ENCODE measurements at places on chromosomes 13 and 19. TPM values are rescaled to one million over a fixed set of nuclear protein-coding genes. Genes with fewer than 3 reads are reported as not detected.

DNA sequence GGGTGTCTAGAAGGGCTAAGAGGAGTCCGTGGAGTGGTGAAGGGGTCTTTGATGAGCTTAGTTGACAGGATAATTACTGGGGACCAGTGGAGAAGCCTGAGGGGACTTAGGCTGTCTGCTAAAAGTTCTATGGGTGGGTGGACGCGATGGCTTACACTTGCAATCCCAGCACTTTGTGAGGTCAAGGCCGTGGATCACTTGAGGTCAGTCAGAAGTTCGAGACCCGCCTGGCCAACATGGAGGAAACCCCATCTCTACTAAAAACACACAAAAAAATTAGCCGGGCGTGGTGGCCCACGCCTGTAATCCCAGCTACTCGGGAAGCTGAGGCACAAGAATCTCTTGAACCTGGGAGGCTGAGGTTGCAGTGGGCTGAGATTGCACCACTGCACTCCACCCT lies 2.8 kb upstream of the GSK3A start:
- DNase-seq: no peak

DNA sequence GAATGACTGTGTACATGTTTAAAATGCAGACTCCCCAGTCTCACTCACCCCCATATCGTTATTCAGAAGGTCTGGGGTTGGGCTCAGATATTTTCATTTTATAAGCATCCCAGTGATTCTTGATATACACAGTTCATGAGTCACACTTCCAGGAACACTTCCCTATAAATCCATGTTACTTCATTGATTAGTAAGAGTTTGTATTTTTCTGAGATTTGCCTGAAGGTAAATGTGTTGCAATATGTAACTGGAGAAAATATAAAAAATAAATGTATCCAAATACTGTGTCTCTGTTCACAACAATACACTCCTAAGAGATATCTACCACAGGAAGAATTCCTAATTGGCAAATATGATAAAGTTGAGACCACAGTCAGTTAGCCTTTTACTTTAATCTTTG lies 6.6 kb upstream of the PDX1 start:
- DNase-seq: no peak

DNA sequence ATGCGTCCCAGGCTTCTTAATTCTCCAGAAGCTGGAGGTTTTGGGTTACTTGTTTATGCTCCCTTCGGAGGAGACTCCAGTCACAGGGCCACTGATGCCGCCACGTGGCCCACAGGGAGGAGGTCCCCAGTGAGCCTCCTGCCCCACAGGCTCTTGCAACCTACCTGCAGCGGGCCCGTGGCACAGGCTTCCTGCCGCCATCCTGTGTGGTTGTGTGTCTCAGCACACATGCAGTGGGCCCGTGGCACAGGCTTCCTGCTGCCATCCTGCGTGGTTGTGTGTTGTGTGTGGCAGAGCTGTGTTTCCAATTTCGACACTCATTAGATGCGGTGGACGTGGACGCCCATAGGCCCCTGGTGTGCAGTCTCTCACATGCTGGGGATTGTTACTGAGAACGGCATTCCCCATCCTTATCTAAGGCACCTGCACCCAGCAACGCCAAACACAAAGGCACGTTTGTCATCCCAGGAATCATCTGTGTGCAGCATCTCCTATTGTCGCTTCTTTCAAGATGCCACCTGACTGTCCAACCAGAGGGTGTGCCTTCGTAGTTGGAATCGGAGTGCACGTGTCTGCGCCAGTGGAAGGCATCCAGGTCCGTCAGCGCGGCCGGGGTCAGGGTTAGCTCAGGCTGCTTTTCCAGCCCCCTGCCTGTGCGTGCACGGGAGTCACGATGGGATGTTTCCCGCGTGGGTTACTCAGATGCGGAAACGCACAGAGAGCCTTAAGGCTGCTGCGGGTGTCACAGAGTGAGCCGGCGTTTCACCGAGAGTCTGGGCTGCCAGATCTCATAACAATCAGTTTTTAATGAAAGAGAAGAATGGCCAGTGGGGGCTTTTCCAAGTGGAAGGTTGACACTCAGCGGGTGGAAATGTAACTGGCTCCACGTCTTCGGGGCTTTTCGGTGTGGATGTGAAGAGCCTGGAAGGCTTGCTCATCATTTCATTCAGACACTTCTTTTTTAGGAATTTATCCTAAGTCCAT lies 119.8 kb downstream of the ATP11A start:
- DNase-seq: no peak

DNA sequence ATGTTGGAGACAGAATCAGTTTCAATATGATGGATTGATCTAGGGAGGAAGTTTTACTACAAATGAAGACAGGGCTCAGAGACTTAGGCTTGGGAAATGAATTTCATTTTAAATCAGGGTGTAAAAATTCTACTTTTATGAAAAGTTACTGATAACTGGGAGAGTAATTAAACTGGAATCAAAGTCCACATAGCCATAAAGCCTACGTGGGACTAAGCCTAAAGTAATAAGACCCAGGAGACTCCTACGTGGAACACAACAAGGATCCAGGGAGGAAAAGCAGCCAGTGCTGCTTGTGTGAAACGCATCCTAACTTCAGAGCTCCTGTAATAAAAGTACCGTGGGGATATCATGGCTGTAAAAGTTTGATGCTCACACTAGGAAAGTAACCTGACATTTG lies 152.0 kb upstream of the MYO16 start:
- no peak for DNase-seq

- no peak for DNase-seq
Measured at GRCh38 chr13:51589793-51590192, 5.5 kb downstream of the WDFY2 start.

GRCh38 chr13:67421475-67421874 lies 191.3 kb upstream of the PCDH9 start:
- no peak for DNase-seq

DNA sequence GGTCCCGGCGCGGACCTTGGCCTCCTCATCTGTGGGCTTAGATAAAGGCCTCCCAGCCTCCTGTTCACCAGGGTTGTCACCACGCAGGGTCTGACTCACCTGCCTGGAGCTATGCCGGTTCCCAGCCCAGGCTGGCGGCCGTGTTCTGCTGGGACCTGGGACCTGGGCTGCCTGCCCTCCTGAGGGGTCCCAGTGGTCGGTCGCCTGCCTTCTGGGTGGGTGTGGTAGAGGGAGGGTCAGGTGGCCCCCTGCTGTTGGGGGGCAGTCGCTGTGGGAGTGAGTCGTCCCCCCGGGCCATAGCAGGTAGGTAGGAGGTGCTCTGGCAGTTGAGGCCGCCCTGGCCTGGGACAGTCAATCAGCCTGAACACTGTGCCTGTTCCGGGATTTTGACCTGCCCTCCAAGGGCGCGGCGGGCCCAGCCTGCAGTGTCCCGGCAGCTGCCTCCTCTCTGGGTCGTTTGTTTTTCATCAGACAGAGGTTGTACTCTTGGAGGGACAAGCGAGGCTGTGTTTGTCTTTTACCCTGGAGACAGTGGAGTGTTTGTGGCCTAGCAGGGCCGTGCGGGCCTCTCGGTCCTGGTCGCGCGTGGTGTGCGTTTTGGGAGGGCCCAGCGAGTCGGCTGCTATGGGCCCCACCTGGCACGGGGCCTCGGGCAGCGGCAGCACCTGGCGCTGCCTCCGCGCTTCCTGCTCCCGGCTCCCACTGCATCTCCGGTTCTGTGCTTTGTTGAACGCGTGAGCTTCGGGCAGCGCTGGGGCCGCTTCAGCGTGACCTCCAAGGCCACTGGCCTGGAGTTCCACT lies 2.6 kb downstream of the ADAT3 start:
- DNase-seq: no peak

CCL25 gene
- total RNA-seq: 19.0 TPM

PET100 gene
- total RNA-seq: 134 TPM

DNA sequence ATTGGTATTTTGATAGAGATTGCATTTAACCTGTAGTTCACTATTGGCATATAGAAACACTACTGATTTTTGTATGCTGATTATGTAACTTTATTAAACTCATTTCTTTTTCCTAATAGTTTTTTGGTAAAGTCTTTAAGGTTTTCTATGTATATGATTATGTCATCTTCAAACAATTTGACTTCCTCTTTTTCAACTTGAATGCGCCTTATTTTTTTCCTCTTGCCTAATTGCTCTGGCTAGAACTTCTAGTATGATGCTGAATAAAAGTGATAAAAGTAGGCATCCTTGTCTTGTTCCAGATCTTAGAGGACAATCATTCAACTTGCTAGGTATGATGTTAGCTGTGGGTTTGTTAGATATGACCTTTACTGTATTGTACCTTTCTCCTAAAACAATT lies 1034.9 kb downstream of the PCDH9 start:
- DNase-seq: no peak

SMAD9 gene
- total RNA-seq: not detected

DNA sequence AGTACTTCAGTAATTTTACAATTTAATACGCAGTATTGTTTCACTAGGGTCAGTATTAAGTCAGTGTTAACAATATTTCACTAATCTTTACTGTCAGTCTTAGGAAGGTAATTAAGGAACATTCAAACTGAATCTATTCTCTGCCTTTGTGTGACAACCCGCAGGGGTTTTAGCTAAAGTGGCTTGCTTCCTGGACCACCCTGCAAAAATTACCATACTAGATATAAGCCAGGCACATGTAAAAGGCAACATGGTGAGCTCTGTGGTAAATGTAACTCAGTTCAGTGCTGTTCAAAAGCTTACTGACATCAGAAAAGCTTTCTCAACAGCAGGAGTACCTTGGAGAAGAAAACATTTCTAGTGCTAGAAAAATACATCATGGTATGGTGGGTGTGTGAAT lies 116.7 kb downstream of the FREM2 start:
- DNase-seq: no peak

DNA sequence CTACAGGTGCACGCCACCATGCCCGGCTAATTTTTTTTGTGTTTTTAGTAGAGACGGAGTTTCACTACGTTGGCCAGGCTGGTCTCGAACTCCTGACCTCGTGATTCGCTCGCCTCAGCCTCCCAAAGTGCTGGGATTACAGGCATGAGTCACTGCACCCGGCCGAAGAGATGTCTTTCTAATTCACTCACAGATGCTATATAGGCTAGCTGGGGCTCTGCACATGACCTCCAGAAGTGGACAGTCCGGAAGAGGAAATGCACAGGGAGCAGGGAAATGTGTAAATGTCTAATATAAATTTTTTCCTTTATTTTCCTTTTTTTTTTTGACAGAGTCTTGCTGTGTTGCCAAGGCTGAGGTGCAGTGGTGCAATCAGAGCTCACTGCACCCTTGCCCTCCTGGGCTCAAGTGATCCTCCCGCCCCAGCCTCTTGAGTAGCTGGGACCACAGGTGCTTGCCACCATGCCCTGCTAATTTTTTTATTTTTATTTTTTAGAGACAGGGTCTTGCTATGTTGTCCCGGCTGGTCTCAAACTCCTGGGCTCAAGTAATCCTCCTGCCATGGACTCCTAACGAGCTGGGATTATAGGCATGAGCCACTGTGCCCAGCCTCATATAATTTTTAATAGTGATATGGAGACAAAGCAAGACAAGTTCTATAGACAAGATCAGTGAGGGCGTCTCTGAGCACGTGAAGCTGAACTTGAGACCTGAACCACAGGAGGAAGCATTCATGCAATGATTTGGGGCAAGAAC lies 8.4 kb downstream of the GIPC1 start:
- DNase-seq: no peak

KLK2 gene
- not detected for total RNA-seq

ALOX5AP gene
- 63.3 TPM for total RNA-seq

GRCh38 chr19:13119627-13120026 lies 1.6 kb downstream of the NACC1 start:
- no peak for DNase-seq

CYP2B6 gene
- not detected for total RNA-seq

GRCh38 chr19:3908266-3909054 lies 24.4 kb upstream of the NMRK2 start:
- DNase-seq: no peak

GRCh38 chr13:73937441-73937840 lies 196.8 kb downstream of the KLF12 start:
- no peak for DNase-seq

GRCh38 chr19:41249707-41250423 lies 14.3 kb upstream of the HNRNPUL1 start:
- no peak for DNase-seq

DNA sequence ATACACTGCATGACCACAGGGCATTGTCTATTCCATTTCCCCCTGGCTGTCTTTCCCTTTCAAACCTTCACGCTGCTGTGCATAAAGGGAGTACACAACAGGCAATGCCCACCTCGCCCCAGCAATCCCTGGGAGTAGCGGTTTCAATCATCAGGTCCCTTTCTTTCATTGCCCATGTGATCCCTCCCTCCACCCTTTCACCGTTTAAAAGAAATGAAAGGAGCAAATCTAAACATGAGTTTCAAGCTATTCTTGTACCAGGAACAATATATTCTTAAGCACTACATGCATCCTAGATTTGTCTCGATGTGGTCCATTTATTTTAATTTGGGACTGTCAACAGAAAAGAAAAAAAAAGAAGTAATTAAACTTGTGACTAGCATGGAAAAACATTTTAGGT lies 123.4 kb upstream of the ARGLU1 start:
- no peak for DNase-seq

DNA sequence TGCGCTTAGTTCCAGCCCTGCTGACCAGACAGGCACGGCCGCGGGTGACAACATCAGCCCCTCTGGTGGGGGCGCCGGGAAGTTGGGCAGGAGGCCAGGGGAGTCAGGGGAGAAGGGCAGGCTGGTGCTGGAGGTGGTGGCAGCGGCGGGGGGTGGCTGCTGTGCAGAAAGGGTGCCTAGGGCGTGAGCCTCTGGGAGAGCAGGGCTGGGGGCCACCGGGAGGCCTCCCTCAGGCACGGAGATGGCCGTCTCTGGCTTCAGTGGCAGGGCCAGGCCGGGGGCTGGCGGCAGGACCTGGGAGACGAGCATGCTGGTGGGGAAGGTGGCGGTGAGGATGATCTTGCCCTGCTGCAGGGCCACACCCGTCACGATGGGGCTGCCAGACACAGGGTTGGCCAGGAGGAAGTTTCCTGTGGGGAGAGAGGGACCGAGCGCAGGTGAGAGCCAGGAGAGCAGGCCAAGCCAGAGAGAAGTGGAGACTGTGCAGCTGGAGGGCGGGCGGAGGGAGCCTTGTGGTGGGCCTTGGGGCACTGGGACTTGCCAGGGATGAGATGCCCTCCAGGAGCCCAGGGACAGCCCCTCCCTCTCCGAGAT lies 3.3 kb downstream of the SIX5 start:
- no peak for DNase-seq

VMAC gene
- total RNA-seq: 15.6 TPM

CEACAM16 gene
- total RNA-seq: not detected

- no peak for DNase-seq
Measured at GRCh38 chr13:39571502-39572092, 31.4 kb downstream of the LHFPL6 start.

DNA sequence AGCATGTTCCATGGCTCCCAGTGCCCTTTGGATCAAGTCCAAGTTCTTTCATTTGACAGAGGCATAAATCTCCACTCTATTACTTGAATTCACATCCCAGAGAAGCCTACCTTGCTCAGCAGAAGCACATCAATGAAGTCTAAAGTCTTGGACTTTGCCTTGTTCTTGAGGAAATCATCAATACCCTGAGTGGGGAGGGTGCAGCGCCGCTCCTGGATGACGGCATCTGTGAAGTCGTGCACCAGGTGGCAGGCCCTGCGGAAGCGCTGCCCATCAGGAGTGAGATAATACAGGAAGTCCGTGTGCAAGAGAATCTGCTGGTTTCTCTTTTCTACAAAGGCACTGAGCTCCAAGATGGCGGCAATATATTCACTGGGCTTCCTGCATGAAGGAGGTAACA lies 10.6 kb downstream of the CYP4F11 start:
- no peak for DNase-seq

ZNF221 gene
- 2.9 TPM for total RNA-seq

Data from activated naive CD8-positive, alpha-beta T cell treated with anti-CD3 and anti-CD28 coated beads, Interleukin-2, amount 10 ng/mL, durations not matched to agents 7 days and 5 days (primary cell).